ENCODE measurements at places on chromosomes 2 and 18.

DNA sequence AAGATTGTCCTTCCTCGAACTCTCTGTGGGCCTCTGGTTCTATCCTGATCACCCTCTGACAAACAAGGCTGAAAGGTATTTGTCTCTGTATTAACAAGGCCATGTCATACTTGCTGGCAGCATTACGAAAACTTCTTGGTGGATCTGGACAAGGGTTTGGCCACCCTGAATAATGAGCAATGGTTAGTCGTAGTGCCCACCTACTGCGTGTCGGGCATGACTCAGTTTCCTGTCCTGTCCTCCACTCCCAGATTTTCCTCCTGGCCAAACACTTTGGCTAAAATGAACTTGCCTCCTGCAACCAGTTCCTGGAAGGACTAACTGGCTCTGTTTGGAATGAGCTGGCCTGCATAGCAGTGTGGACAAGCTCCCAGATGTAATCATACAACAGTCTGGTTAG lies 198.5 kb upstream of the SMIM21 start:
- DNase-seq = no peak

DNA sequence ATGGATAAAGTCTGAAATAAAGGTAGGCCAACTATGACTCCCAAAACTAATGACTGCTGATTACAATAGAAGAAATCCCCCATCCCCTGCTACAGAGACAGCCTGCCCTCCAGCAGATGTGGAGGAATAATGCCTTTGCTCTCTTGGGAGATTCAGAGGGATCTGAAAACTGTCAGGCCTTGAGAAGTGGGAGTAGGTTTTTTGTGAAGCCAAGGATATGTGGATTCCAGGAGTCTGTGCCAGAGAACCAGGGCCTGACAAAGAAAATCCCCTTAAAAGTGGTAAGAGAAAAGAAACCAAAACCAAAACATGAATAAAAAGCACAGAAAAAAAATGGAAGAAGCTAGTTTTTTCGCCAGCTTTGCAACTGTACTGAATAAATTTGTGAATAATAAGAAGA lies 397.6 kb downstream of the ZNF521 start:
- no peak for DNase-seq

DNA sequence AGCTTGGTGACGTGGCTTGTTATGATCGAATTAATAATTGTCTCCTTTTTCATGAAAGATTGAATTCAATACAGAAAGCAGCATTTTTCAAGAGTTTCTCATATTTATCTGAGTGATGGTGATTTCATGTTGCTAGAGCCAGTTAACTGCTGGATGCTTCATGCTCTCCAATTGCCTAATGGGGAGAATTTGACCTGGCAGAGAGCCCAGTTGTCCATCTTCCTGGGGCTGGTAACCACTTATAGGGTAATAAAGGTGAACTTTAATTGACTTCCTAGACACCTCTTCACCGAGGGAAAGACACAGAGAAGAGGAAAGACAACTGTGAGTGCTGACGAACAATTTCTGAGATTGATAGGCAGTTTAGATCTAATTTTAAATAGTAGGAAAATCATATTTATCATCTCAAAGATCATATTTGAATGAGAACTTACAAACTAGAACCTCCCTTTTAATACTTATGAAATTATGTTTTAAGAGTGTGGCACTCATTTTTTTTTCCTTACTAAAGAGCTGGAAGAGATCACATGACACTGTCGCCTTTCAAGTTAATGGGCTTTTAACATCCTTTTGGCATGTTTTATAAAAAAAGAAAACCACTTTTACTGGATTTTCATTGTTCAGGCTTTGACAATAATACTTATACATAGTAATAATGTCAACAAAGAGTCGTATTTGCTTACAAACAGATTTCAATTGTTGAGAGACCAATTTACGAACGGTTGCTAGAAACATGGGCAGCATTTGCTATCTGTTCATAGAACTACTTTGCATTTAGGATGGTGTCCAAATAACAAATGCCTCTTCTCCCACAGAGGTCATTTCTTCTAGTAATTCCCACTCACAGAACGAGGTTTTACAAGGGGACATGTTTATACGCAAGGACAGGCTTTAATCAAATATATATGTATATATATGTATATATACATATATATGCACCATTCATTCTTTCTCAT lies 153.3 kb downstream of the RAPGEF4 start:
- no peak for DNase-seq

GRCh38 chr18:8963876-8964275 lies 138.6 kb upstream of the NDUFV2 start:
- DNase-seq = no peak

DNA sequence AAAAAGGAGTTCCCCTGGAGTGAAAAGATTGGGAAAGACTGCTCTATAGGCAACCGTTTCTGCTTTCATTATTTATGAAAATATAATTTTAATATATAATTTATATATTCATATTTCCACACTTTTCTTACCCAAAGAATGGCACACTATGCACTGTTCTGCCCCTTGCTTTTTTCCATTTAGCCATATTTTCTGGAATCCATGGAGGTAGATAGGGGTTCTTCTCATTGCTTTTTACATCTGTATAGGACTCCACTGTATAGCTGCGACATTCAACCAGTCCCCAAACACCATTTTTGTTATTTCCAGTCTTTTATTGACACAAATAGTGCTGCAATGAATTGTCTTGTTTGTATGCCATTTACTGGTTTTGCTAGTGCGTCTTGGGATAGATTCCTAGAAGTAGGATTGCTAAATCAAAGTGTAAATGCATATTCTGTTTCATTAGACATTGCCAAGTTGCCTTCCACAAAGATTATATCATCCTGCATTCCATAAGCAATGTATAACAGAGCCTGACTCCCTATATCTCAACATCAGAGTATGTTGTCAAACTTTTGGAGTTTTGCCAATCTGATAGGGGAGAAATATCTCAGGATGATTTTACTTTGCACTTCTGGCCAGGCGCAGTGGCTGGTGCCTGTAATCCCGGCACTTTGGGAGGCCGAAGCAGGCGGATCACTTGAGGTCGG lies 26.6 kb upstream of the TCF7L1 start:
- no peak for DNase-seq

DNA sequence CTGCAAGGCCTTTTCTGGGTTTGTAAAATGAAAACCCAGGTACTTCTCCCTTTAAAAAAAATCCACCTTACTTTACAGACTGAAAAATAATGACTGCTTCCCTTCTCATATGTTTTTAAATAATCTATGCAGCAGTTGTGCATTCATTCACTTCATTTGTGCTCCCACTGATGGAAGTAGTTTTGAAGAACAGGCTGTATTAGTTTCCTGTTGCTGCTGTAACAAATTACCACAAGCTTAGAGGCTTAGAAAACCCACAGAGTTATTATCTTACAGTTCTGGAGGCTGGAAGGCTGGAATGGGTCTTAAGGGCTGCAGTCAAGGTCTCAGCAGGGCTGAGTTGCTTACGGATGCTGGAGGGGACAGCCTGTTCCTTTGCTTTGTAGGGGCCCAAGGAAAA lies 335.0 kb downstream of the TGIF1 start:
- no peak for DNase-seq

- DNase-seq = no peak
Observed at GRCh38 chr2:146602856-146603255, 1242.0 kb upstream of the ACVR2A start.

- peak; percentile 74 for DNase-seq
Observed at GRCh38 chr18:48455555-48456478, 46.6 kb upstream of the ZBTB7C start.

- no peak for DNase-seq
Observed at GRCh38 chr2:187482796-187483195, 34.7 kb upstream of the CALCRL start.

GRCh38 chr18:73733806-73734314 lies 413.8 kb downstream of the FBXO15 start:
- no peak for DNase-seq

- no peak for DNase-seq
Observed at GRCh38 chr2:120807751-120808150, 72.1 kb downstream of the GLI2 start.

GRCh38 chr2:15504882-15505663 lies 56.1 kb downstream of the NBAS start:
- DNase-seq = no peak

- no peak for DNase-seq
Observed at GRCh38 chr2:201180010-201180409, 2.9 kb upstream of the CASP10 start.

DNA sequence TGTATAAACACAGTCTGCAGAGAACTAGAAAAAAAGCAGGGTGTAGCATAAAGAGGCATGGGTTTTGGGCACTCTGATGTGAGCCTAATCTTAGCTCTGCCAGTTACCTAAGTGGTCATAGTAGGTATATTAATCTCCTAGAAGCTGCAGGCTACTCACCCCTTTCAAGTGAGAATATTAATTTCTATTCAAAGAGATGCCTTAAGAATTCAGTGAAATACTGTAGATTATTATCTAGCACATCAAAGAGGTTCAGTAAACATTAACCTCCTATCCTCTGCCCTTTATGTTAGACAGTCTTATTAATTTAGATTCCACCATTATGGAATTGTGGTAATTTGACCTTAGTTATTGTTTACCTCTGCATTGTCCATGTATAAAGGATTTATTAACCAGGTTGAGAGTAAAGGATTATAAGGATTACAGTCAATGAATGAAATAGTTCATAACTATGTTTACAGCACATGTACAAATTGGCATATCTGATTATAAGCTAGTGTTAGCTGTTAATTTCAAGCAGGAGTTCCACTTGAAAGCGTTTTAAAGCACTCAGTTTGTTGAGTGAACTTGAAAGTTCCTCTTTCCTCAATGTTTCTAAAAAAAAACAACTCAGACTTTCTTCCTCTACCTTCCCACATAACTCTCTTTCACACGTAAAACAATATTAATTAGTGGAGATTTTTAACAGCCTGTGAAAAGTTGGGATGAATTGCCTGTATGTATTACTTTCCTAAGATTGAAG lies 150.6 kb upstream of the EPC2 start:
- no peak for DNase-seq

GRCh38 chr2:46939626-46940359 lies 24.2 kb upstream of the MCFD2 start:
- no peak for DNase-seq

DNA sequence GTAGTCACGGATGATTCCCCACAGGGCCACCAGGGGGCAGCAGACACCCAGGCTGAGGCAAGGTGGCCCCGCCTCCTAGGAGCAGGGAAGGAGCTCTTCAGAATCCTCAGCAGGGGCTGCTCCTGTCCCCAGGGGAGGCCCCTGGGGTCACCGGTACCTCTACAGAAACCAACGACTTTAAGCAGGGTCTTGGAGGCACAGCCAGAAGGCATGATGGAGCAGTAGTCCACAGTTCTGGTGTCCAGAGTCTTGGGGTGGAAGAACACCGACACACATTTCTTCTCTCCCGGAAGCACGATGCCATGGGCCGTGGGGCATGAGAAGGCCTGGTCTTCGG lies 11.5 kb downstream of the CFAP65 start:
- DNase-seq = peak; percentile 89

DNA sequence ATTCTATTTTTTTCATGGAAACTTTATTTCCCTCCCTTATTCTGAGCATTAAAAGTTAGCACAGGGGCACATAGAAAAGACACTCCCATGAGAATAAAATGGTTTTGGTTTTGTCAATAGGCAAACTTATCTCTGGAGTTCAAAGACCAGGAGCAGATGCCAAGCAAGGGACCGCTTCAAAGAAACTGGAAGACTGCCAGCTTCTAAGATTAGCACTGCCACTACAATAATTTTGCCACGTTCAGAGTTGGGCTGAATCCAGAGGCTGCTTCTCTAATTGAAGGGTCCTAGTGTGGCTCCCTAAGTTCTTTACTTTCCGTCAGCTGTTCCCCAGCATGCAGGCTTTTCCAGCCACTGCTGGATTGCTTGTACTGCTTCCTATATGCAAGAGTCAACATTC lies 681.0 kb upstream of the GCFC2 start:
- DNase-seq = no peak

GRCh38 chr2:187719510-187719909 lies 165.3 kb upstream of the TFPI start:
- no peak for DNase-seq

DNA sequence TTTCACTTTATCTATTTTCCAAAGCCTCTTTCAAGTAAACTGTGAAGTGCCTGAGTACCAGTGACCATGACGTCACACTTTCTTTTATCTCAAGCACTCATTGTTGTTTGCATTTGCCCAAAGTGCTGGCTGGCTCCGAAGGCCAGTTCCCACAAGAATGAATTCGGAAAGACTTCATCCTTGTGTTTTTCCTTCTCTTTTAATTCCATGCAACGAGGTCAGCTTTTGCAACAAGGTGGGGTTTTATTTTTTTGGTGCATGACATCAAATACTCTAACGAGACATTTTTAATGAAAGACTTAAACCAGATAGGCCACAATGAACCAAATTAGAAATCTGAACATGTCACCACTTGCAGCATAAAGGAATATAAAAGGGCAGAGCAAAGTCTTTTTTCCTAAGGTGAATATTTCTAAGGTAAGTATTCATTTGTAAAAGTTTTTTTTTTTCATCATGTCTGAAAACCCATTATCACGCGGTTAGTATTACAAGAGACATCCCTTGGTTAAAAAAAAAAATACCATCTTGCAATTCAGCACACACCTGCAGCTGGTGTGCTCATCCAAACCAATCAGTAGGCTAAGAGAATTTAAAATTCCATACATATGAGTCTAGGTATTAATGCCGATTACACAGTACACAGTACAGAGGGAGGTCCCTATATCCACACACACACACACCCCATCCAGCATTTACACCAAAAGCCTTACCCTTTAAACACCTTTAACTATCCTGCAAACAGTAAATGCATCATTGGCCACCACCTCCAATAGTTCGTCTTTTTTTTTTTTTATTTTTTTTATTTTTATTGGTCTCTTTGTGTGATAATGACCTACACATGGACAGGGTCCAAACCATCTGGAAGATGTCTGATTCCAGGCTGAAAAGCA lies 2.3 kb downstream of the ARL4C start:
- DNase-seq = no peak

DNA sequence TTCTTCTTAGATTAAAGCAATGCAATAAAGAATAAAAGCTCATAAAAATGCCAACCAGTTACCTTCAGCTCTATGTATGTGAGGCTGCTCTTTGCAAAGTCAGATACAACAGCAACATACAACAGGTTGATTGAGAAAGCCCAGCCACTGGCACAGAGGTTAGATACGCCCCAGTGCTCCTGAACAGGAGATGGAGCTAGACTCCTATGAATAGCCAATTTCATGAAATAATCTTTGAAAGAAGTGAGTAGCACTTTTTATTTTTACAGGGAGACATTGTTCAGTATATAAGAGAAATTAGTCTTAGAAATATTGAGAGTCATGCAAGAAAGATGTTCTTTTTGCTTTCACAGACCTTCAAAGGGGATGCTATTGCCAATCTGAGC lies 362.4 kb upstream of the MEX3C start:
- DNase-seq = no peak

DNA sequence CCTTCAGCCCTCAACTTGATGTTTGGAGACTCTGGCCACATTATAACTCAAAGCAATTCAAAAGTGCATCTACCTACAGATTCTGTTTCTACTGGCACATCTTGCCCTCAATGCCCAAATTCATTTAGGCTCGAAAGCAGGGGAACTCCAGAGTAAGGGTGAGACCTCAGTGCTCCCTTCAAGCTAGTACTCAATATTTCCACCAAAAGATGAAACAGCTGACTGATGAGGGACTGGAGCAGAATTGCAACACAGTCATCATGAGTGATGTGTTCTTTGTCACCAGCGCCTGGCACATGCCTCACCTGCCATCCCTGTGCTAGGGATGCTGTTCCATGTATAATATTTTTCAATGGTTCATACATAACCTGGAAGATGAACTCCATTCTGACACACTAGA lies 247.3 kb downstream of the DSEL start:
- no peak for DNase-seq

- no peak for DNase-seq
Observed at GRCh38 chr18:79356435-79356834, 39.3 kb upstream of the NFATC1 start.

Data from activated CD8-positive, alpha-beta memory T cell treated with anti-CD3 and anti-CD28 coated beads, Interleukin-2, amount 50 U/mL, for 48 hours (primary cell).